GOT3 (cell line): ENCODE measurements at places on chromosomes 11 and 22.

- no peak for DNase-seq
Measured at GRCh38 chr11:131822506-131822905, 452.1 kb downstream of the NTM start.

DNA sequence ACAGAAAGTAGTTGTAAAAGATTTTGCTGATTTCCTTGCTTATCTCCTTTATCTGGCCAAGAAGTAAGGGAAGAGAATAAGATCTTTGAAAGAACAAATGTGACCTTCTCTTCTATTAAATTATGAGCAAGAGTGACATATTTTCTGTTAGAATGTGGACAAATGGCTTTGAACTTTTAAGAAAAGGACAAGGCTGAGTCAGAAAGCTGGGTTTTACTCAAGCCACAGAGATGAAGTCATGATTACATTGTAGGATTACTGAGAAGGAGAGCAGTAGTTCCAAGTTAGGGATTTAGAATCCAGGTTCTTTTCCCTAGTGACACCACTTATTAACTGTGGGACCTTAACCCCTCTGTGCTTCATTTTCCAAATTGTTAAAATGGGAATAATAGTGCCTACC lies 13.5 kb downstream of the CCDC90B start:
- DNase-seq: no peak

- no peak for DNase-seq
Measured at GRCh38 chr11:19395050-19395449, 154.3 kb upstream of the E2F8 start.

DNA sequence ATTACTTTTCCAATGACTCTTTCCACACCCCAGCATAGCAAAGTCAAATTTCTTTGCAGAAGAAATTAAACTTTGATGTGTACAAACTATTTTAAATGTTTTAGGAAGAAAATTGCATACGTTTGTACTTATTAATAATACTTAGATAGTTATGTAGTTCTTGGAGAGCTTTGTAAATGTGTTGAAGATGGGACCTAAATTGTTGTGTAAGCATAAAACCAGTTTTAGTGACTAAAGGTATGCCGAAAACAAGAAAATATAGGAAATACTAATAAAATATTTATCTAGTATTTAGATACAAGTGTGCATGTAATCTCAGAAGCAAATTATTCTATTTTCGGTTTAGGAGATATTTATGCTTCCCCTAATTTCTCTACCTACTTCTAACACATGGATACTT lies 4.2 kb upstream of the OR52N4 start:
- no peak for DNase-seq

DNA sequence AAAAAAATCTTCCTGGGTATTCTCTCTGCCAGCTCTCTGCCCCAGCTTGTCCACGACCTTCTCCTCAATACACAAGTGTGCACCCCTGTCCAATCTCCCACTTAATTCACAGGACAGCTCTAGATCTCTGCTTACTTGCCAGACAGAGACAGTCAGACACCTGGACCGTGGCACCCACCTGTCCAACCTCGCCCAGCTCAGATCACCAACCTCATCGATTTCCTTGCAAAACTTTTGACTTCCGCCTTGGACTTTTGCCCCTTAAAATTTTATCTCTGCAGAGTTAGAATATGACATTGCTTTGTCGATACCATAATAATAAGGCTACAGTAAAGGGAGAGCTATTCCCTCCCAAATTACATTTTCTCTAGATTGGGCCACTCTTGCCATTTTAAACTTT lies 10.4 kb downstream of the LMF2 start:
- no peak for DNase-seq

DNA sequence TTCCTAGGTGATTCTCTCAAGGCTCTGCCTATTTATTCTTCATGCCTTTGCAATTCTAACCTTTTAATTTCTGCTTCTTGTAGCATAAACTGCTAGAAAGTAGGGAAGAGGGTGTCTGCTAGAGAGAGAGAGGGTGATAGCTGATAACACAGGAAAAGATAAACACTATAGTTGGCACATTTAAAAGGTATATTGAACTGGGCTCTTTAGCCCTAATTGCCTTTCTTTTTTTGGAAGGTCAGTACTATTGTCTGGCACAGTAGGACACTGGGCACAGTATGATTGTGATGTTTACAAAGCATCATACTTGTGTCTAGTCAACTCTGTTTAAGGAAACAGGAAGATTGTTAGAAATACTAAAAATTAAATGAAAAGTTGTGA lies 33.3 kb downstream of the TEAD1 start:
- DNase-seq: no peak

- no peak for DNase-seq
Measured at GRCh38 chr11:128494418-128495332, 92.7 kb downstream of the ETS1 start.
